Right atrium auricular region (tissue), 2 donors: ENCODE measurements at places on chromosomes 4 and X. TPM values are rescaled to one million over a fixed set of nuclear protein-coding genes. Genes with fewer than 3 reads are reported as not detected.

The ITM2A gene
- total RNA-seq: 82.1 TPM

- DNase-seq: no peak
Observed at GRCh38 chrX:11968991-11969390, 169.3 kb upstream of the FRMPD4 start.

The FBXW7 gene
- 39.9 TPM for total RNA-seq

DNA sequence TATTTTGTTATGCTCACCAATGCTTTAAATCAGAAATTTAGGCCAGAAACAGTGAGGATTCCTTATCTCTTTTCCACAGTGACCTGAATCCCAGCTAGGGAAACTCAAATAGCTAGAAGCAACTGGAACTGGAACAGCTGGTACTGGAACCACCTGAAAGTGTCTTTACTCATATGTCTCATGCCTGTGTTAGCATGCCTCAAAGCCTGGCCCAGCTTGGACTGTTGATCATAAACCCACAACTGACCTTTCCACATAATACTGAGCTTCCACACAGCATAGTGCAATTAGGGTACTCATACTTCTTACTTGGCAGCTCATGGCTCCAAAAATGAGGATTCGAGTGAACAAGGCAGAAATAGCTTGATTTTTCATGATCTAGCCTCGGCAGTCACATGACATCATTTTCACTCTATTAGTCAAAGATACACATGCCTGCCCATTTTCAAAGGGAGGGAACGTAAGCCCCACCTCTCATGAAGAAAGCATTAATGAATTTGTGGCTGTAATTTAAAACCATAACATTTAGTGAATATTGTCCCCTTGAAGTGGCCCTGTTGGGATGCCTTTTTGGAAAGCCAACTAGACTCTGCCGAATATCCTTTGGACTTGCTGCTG lies 80.8 kb upstream of the ACSL1 start:
- DNase-seq: no peak

GRCh38 chr4:150219841-150220240 lies 141.6 kb downstream of the DCLK2 start:
- no peak for DNase-seq

DNA sequence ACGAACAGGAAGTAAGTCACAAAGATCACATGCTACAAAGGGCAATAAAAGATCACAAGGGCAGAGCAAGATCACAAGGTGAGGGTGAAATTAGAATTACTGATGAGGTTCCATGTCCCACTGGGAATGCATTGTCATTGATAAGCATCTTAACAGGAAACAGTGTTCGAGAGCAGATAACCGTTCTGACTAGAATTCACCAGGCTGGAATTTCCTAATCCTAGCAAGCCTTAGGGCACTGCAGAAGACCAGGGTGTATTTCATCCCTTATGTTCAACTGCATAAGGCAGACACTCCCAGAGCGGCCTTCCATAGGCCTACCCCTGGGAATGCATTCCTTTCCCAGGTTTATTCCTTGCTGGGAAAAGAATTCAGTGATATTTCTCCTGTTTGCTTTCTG lies 980.6 kb upstream of the LCORL start:
- DNase-seq: no peak

- DNase-seq: no peak
Observed at GRCh38 chr4:122865425-122865824, 38.8 kb downstream of the FGF2 start.
